ENCODE measurements at places on chromosomes 3 and 15. TPM values are rescaled to one million over a fixed set of nuclear protein-coding genes. Genes with fewer than 3 reads are reported as not detected.
A peak's percentile ranks its signal among the peaks of the same experiment; 100 is the strongest.

DNA sequence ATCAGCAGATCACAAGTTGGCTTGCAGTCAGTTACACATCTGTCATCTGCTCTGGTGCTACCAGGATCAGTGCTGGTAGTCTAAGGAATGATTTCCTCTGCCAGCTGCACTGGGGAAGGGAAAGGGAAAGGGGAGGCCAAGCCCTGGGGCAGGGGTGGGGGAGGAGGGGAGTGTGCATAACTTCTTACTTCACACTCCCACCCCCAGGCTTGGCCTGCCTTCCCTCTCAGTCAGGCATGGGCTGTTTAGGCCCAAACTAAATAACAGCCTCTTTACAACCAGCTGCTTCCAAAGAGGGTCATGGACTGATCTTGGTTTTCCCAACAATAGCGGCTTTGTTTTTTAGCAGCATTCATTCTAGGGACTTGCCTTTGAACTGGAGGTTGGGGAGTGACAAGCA is 86.1 kb upstream of the PSMD6 start:
- DNase-seq, result peak; percentile 34

GRCh38 chr15:100186366-100186765 is 155.4 kb downstream of the ADAMTS17 start:
- DNase-seq, result no peak

- no peak for DNase-seq
These were observed 430.5 kb downstream of the FGF12 start for GRCh38 chr3:192296845-192297244.

- DNase-seq, result no peak
These were observed 30.7 kb downstream of the NPTN start for GRCh38 chr15:73602446-73602843.

DNA sequence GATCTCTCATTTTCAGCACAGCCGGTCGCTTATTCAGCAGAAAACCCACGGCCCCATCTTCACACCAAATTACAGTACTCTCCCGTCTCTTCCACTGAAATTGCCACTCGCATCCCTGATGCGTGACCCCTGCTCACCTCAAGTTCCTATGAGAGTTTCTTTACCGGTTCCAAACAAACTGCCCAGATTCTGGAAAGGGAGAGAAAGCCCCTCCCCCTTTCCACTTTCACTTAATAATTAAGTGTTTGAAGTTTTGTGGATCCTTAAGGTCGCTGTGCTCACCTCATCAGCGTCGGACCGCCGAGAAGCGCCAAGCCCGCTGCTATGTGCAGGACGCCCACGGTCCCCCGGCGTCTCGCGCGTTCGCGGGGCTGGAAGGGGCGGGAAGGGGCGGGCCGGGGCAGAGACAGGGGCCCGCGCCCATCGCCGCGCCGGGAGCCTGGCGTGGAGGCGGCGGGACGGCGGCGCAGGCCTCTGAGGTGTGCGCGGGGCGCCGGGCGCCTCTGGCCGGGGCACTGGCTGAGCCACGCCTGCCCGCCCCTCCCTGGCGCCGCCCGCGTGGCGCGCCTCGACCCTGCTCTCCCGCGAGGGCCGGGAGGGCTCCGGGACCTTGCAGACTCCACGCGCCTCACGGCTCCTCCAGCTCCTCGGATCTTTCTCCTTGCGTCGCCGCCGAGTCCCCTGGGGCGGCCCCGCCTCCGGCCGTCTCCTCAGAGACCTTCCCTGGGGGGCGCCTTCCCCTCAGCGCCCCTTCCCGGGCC is at the start of gene GPR156:
Gene GPR156 (minus strand): TSS at position 476 of the 761 bp plus-strand sequence. CDS start 41,124 bp downstream, outside the sequence.
- DNase-seq, result peak; percentile 44

- DNase-seq, result no peak
These were observed 494.1 kb downstream of the GABRG3 start for GRCh38 chr15:27464941-27465612.

DNA sequence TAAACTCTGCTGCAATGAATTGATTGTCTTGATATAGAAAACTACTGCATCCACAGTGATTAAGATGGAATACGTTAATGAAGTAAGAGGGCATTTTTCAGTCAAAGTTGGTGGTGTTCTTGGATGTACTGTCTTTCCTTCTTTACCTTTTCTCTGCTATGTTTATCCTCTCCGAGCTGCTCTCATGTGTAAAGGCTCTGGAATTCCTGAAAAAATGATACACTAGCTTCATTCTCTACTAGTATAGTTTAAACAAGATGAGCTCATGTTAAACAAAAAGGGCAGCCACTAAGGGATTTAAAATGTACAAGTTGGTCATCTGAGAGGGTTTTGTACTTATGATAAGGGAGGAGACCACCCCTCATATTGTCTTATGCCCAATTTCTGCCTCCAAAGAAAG is 504.6 kb upstream of the NECTIN3 start:
- no peak for DNase-seq

DNA sequence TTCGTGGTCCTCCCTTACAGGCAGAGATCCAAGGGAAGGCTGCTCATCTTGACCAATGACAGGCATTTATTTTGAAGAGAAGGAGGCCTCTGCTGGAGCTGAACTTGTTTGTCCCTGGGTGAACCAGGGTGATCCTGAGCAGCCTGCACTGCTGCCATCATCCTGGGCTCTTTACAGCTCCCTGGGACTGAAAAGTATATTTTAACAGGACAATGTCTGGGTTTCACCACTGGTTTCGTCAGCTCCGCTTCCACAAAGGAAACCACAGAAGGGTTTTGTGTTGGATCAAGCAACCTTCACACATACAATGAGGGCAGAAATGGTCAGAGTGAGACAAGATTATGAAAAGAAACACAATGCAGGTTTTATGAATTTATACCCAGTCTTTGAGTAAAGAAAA is 400.7 kb upstream of the TPM1 start:
- no peak for DNase-seq

DNA sequence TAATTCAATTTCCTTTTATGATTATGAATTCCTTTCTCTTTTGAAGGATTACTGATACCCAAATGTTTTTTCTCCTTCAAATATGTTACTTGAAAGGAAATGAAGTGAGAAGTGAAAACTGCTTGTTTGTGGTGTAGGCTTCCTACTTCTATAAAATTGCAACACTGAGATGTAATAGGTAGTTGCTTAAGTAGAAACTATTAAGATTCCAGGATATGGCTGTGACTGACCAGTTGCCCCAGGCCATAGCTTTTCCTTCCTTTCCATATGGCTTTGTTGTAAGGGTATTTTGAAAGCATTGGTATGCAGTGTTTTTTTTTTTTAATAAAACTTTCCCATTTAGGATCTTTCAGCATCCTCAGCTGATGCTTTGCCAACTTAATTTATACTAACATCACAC is 28.5 kb downstream of the DNAJC13 start:
- no peak for DNase-seq

DNA sequence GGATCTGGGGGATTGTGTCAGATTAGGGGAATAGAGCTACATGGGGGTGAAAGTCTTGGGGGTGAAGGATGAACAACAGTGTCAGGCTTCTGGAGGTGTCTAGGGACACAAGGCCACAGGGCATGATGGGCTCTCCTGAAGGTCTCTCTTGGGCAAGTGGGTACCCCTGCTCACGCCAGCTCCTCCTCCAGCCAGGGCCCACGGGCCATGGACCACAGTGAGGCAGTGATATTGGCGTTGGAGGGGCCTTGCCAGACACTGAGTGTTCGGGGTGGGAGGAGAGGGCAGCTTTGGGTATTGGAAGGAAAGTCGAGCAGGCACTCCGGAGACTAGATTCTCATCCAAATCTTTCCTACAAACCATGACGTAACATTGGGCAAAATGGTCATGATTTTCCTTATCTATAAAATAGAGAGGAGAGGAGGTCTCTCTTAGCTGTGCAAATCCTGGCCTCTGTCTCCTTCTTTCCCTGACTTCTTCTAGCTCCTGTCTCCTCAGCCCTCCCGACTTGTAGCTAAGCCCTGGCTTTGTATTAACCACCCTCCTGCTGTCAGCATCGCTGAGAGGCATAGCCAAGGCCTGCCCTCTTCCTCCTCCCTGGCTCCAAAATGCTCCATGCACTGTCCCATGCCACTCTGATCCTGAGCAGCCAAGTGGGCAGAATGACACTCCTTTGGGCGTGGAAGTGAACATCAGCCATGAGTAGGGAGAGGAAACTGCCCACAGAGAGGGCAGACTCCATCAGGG is 24.0 kb upstream of the SRP14 start:
- DNase-seq, result no peak

GRCh38 chr3:109346099-109346498 is 8.8 kb upstream of the DPPA4 start:
- DNase-seq, result no peak

DNA sequence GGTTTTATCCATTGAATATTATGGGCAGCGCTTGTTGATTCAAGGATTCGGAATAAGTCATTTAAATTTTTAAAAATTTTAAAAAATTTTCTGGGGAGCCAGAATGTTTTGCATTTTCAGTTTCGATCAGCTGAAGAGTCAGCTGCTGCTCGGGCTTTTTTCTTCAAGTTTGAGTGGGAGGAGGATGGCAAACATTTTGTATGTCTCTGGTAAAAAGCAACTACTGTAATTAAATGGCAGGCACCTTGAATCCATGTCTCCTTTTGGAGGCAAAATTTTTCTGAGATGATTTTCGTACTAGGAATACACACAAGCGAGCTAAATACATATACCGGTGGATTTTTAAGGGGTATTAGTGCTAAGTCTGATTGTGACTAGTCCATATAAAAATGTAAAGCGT is 612 bp downstream of the C3orf38 start:
- DNase-seq, result peak; percentile 22

DNA sequence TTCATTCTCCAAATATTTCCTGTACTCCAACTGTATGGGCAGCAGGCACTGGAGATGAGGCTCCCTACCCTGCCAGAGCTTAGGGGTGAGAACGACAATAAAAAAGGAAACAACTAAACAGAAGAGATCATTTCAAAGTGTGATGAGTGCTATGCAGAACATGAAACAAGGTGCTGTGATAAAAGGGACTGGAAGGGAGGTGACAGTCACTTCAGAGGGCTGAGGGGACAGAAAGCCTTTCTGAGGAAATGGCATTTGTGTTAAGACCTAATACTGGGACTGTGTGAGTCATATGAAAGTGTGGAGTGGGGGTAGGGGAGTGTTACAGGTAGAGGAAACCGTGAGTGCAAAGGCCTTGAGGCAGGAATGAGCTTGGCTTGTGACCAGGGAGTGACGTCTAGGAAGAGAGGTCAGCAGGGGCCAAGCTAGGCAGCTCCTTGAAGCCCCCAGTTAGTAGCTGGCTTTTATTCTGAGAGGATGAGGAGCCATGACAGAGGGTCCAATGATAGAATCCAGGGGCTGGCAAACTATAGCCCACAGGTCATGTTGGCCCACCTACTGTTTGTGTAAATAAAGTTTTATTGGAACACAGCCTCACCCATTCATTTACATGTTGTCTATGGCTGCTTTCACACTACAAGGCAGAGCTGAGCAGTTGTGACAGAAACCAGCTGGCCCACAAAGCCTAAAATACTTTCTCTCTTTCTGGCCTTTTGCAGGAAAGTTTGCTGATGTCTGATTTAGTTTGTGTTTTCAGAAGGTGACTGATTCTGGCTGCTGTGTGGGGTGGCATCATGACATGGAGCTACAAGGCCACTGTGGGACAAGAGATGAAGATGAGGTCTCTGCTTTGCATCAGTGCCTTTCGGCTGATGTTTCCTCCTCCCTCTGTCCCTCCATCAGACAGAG is 56.6 kb downstream of the LSM3 start:
- DNase-seq, result no peak

- no peak for DNase-seq
These were observed 32.2 kb downstream of the LIPC start for GRCh38 chr15:58463815-58464650.

- no peak for DNase-seq
These were observed 634.1 kb downstream of the RBMS3 start for GRCh38 chr3:29914861-29915524.

DNA sequence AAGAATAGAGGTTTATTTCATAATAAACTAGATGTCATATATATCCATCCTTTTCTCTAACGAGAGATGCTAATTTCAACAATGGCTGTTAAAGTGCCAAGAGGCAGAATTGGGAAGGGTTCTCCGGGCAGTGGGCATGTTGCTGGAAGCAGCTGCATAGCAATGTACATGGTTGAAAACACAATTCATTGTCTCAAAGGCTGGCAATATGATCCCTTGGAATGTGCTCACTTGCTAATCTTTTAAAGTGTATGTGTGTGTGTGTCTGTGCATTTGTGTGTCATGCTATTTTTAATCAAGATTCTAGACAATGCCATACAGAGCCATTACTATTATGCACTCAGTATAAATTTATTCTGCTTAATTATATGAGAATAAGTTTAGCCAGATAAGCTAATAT is 1020.3 kb downstream of the NAALADL2 start:
- DNase-seq, result no peak

The RBMS3 gene
- 11.4 TPM for total RNA-seq

The TMEM40 gene
- not detected for total RNA-seq

The CYP1A1 gene
- 0.41 TPM for total RNA-seq

The SLC24A5 gene
- total RNA-seq, result 0.41 TPM

The BCHE gene
- total RNA-seq, result 13.9 TPM

The MESP2 gene
- total RNA-seq, result not detected

The DZIP1L gene
- 4.5 TPM for total RNA-seq

The PRKCD gene
- 0.82 TPM for total RNA-seq

The FBXL22 gene
- total RNA-seq, result 0.82 TPM

The NPAP1 gene
- total RNA-seq, result 0.41 TPM

The NANOGP8 gene
- total RNA-seq, result not detected

The FGF7 gene
- total RNA-seq, result 0.41 TPM

The PRRT3 gene
- total RNA-seq, result 4.1 TPM
